ENCODE measurements at places on chromosomes 3 and 15. TPM values are rescaled to one million over a fixed set of nuclear protein-coding genes. Genes with fewer than 3 reads are reported as not detected.

Gene KNG1
- total RNA-seq = not detected

Gene GOLGA8H
- total RNA-seq = 0.31 TPM

Gene SLC6A11
- 35.1 TPM for total RNA-seq

Gene COLQ
- total RNA-seq = 3.0 TPM

Gene PLD1
- 6.6 TPM for total RNA-seq

Gene TMC3
- total RNA-seq = 0.47 TPM

Gene EPHA3
- 349 TPM for total RNA-seq

Gene ITGA11
- total RNA-seq = 0.62 TPM

Gene CELF6
- 6.7 TPM for total RNA-seq

- DNase-seq = no peak
Observed at GRCh38 chr3:30098653-30099455, 507.5 kb upstream of the TGFBR2 start.

- no peak for DNase-seq
Observed at GRCh38 chr3:177525987-177526712, 328.9 kb upstream of the TBL1XR1 start.

DNA sequence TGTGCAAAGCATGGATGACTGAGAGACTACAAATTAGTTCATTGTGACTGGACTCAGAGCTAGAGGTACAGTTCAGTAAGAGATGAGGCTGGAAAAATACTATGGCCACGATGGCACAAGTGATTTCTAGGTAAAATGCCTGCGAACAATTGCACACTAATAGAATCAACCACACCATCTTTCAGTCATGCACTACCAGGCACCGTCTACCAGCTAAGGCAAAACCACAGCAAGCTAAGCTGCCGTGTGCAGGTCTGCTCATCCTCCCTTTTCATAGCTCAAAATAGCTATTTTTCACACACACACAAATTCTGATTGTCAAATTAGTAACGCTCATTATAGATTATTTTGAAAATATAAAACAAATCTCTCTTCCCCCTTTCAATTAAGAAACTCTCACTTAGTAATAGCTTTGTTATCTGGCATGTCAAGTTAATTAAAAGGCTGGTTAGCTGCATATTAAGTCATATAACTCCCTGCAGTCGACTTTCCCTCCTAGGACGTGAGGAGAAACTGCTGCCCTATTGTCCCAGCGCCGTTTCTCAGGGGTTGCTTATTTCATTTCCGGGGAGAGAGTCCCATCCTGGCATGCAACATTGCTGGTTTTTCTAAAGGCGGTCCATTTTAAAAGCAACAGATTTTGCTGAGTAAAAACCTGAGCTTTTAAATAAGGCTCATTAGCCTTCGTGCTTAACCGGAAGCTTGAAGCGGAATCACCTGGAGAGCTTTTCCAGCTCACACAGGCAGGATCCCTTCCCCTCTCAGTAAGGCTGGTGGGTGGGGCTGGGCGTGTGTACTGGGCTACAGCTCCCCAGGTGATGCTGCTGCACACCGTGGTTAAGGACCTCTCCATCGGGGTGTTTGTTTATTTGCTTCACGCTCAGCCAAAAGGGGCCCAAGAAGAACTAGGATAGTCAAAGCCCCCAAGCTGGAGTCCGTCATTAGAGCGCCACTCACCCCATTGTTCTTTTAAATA is 16.9 kb upstream of the MEX3B start:
- no peak for DNase-seq

- no peak for DNase-seq
Observed at GRCh38 chr15:83928392-83928734, 274.4 kb downstream of the ADAMTSL3 start.

GRCh38 chr3:89300526-89300925 is 193.1 kb downstream of the EPHA3 start:
- DNase-seq = no peak

DNA sequence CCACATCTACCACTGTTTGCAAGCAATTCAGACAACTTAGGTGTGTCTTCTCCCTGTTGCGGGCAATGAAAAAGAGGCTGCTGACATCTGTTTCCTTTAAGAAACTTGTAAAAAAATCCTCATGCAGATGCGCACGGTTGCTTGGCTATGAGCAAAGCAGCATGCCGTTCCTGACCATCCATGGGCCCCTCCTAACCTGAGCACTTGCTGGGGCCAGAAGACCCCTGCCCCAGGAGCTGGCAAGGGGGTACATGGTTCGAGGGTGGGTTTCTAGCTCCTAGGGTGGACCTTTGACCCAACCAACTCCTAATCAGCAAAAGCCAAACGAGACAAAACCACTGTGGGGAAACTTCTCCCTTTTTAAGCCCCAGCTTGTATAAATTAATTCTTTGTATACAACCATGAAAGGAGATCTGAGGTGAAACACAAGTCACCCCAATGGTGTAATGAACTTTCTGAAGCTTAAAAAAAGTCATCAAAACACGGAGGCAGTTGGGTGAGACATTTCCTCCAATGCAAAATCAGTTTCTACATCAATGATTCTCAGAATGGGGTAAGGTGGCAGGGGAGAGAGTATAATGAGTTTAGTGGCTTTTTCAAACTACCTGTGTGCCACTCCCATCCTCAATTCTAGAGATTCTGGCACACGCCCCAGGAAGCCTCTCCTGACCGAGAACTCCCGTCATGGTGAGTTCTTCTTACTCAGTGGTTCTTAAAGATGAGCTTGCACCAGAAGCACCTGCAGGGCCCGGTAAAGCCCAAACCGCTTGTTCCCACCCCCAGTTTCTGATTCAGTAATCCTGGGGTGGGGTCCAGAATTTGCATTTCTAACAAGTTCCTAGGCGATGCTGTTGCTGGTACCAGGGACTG is 44.1 kb downstream of the CPN2 start:
- no peak for DNase-seq

DNA sequence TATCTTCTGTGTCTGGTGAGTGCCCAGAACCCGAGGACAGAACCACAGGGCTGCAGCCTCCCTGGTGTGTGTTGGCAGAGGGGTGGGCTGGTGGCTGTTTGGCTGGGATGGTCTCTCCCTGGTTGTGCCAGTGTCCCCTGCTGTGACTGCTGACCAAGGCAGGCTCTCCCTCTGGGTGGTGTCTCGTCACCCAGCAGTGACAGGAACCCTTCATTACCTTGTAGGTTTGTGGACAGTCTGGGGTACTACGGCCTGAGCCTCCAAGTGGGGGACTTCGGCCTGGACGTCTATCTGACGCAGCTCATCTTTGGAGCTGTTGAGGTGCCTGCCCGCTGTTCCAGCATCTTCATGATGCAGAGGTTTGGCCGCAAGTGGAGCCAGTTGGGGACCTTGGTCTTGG is 6.4 kb upstream of the SLC22A14 start:
- no peak for DNase-seq

GRCh38 chr3:47410801-47411646 is 30.2 kb downstream of the PTPN23 start:
- no peak for DNase-seq

DNA sequence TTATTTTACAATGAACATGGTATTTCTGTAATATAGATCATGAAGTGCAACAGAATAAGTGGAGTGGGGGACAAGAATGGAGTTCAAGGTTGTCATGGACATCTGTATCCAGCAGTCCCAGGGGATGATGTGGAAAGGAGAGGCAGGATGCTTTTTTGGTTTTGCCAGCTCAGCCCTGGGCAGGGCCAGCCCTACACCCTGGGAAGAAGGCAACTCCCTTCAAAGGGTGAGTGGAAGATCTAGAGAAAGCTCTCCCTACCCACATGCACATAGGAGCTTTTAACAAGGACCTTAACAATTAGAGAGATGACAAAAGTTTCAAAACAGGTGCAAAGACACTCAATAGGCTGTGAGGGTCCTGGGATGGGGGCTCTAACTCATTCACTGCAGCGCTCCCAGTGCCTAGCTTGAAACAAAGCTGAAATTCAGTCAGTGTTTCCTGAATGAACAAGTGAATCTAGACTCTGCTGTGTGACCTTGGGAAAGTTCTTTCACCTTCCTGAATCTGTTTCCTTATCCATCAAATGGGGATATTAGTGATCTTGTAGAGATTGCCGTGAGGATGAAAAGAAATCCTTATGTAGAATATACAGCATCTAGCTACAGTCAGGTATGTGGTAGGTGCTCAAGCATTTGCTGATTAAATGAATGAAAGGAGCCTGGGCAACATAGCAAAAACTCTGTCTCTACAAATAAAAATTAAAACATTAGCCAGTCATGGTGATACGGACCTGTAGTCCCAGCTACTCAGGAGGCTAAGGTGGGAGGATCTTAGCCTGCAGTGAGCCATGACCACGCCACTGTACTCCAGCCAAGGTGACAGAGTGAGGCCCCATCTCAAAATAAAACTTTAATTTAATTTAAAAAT is 14.3 kb downstream of the BHLHE40 start:
- no peak for DNase-seq

DNA sequence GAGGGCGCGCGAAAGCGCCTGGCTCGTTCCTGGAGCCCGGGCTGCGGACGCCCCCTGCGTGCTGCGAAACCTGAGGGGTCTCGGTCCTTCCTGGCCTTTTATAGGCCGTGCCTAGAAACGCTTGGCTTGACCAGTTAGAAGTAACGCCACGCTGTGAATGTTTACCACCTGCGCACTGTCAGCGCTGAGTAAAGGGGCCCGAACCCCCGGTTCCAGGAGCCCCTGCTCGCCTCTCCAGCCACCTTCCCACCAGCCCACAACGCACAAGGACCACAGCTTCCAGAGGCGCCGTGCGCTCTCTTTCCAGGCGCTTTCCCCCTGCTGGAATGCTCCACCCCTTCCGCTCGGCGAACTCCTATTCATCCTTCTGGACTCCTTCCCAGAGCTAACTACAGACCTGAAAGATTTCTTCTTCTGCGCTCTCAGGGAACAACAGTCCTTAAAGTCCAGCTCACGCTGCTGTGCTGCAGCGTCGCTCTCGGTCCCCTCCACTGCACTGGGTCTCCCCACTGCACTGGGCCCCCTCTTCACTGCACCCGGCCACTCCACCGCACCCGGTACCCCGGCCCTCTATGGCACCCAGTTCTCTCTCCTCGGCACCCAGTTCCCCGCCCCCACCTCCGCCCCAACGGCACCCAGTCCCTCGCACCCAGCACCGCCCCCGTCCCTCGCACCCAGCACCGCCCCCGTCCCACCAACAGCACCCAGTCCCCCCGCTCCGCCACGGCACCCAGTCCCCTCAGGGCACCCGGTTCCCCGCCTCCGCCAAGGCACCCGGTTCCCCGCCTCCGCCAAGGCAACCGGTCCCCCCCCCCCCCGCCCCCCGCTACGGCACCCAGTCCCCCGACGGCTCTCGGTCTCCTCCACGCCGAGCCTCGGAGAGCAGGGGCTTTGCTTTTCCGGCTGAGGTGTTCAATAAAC is 69.8 kb downstream of the SQOR start:
- DNase-seq = no peak

DNA sequence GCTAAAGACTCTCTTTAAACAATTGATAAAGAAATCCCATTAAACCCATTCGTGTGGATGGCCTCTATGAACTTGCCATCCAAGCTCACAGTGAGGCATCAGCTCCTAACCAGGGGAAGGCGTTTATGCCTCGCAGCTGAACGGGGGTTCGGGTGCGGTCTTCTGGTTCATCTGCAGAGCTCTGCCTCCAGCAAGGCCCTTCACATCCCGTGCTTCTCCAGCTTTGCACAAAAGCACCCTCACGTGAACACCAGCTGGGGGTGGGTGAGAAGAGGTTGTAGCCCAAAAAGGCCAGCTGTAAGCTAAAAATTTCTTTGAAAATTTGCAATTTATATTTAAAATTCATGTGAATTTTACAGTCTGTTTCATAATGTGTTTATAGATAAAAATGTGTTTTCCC is 39.5 kb upstream of the ZNF148 start:
- no peak for DNase-seq

- no peak for DNase-seq
Observed at GRCh38 chr3:185713015-185713414, 111.8 kb downstream of the IGF2BP2 start.

DNA sequence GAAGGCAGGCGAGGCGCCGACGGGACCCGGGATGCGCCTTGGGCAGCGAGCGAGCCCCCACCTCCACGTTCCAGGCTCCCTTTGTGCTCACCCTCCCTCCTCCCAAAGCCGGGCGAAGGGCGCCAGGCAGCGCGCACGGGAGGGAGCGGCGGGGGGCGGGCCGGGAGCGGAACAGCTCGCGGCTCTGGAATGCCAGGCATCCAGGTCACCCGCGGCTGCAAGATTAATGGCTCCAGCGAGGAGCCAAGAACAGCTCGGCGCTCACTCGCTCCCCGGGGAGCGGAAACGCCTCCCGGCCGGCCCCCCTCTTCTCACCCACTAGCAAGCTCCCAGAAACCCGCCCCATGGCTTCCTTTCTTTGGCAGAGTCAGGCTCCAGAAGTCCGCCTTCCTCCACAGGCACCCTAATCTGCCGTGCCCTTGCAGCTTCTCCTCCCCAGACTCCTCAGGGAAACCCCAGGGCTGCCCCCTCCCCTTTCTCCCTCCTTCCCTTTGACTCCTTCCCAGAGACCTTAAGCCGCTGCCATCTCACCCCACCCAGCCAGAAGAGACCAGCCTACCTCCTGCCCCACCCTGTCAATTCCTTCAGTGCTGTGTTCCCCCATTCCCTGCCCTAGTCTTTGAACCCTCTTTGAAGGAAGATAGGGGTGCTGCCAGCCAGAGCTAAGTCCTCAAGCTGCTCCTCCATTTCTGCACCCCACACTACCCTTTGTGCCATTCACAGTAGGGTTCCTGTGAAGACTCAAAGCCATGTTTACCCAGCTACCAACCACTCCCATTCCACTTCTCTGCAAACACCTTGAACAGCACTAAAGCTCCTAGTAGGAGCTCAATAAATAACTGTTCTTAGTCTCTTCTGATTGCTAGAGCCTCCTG is 9.9 kb downstream of the AMOTL2 start:
- DNase-seq = peak; percentile 73

DNA sequence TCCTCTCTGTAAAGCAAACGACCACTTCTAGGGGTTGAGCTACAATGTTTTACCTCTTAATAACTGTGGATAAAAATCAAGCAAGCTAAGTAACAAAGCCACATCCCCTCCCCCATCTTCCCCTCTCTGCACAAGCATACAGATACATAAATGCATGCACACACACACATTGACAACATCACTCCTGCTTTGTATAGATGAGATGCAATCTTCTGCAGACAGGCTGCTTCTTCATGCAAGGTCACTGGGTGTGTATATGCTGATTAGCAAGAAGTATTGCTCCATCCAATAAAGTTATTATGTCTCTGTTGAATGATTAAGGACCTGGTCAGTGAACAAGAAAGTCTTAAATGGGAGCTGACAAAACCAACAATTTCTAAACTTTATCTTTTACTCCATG is 8.8 kb upstream of the ATP11B start:
- no peak for DNase-seq

- no peak for DNase-seq
Observed at GRCh38 chr3:134302674-134303073, 52.0 kb upstream of the RYK start.

DNA sequence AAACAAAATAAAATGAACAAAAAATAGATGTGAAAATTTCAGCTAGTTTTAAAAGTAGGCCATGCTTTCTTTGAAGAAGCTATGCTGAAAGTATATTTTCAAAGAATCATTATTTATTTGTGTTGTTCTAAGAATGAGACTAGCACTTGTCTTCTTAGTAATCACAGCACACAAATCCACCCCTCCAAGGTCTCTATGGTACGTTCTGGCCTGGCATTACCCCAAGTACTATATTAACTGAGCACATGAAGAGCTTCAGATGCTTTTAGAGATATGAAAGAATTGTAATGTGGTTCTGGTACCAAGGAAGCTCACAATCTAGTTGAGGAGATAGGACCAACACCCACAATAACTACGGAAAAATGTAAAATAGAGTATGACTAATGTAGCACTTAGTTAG is 416.5 kb downstream of the PLCL2 start:
- no peak for DNase-seq

Data from occipital lobe (tissue), 3 donors.